Stimulated activated CD4-positive, alpha-beta T cell treated with anti-CD3 and anti-CD28 coated beads, Interleukin-1b, Interleukin-23, amount 100 ng/mL, for 1 hour (primary cell): ENCODE measurements at places on chromosomes 3 and 15.

DNA sequence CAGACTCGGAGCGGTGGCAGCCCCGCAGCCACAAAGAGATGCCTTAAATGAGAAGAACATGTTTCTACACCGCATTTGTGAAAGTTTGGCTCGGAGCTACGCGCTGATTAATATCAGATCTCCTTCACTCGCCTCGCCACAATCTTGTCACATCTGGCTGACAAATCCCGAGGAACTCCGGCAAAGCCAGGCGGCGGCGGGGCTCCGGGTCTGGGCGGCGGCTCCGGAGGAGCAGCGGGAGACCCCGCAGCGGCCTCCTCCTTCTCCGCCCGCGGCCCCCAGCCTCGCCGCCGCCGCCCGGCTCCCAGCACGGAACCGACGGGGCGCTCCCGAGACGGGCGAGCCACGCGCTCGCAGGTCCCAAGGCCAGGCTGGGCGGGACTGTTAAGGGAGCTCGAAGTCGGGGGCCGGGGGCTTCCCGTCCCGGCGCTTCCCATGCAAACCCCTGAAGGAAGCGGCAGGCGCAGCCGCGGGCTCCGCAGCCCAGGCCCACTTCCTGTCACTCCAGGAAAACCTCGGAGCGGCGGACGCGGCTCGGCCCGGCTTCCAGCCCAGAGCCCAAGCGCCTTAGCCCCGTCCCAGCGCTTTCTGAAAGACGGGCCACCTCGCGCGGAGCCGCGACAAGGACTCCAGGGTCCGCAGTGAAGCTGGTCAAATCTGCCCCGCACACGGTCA, 1.2 kb downstream of the BNC1 start:
- DNase-seq = no peak

GRCh38 chr3:27357665-27358258, 11.4 kb downstream of the NEK10 start:
- no peak for DNase-seq

DNA sequence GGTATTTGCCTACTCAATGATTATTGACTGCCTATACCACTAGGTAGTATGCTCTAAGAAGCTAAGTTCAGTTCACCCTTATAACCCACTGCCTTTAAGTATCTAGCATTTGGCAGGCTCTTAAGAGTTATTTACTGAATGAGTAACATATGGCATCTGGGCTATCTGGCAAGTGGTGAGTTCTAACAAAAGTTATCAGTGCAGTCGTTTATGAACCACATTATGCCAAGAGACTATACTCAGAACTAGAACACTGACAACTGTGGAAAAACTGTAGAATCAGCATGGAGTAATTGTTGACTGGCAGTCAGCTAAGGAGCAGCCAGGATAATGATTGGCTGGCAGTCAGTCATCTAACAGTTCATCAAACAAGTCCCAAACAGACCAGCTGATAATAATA, 25.8 kb downstream of the RAF1 start:
- no peak for DNase-seq

DNA sequence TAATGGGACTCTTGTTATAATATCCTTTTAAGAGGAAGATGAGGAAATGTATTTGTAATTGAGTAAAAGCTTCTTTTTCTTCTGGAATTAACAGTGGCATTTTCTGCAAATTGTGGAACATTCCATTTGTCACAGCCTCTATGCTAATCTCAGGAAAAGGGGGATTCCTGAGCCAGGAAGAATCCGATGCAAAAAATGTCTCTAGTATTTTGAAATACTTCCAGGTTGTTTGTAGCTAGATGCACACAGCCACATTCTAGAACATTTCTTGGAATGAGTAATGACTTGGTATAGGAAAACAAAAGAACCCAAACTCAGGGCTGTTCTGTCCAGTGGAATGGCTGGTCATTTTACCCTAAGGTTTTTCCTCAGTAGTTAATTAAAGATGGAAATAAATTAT, 98.5 kb upstream of the SLC2A2 start:
- DNase-seq = no peak

DNA sequence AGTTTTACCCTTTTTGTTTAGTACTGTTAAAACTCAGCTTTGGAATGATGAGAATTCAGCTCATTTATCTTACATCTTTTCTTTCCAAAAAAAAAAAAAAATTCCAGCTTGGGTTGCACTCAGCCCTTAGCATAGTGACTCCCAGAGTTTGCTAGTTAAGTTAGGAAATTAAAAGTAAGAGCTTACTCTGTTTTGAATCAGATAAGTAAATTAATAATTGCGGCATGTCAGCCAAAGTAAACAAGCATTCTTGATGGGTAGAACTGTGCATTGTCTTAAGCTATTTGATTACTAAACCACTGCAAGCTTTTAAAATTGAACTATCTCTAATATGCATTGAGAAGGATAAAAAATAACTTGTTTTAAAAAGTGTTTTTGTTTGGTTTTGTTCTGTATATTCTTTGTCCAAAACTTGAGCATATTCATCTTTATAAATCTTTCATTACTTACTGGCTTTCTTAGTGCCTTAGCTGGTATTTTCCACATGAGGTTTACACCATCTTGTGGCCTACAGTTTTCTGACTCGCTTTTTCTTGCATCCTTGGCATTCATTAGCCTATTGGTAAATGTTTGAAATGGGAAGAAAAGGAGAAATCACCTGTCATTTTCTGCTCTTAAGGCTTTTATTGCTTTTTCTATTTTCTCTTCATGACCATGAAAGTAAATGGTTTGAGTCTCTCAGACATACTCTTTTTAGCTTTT, 107.6 kb downstream of the FILIP1L start:
- no peak for DNase-seq

DNA sequence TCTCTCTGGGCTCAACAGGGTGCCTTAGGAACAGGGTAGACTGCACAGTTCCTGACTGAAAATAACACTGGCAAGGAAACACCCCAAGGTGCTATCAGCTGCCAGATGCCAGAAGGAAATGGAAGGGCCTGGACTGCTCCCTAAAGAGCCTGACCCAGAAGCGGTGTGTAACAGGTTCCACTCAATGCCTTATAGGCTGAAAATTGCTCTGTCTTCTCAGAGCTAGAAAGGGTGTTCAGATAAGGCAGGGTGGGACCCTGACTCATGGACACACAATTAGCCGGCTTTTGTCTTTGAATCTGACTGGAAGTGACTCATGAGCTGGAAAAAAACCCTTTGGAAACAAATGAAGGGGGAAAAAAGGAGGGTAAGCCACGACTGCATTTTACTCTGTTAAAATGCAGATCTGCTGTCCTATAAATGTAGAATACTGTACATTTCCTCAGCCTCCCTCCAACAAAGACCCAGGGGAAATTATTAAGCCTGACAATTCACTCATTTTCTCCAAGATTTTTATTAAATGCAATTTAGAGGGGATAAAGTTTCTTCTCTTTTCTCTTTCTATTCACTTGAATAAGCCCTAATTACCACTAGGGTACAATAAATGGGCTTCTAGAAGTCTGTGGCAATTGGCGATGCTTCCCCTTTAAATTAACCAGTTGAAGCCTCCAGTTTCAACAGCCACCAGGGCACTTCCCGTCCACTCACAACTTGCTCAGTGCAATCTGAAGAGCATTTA, 160.2 kb upstream of the TBL1XR1 start:
- DNase-seq = no peak

DNA sequence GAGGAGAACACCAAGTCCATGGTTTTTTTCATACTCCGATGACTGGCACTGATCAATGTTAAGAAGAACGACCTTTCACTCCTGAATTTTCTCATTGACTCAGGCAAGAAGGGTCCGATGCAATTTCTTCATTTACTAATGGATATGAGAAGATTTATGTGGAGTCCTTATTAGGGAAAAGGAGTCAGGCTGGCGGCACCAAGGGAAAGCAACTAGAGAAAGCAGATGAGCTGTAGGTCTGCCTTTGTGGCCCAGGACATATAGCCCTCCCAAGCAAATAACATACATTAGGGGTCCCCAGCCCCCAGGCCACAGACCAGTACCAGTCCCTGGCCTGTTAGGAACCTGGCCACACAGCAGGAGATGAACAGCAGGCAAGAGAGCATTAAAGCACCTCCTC, 206.8 kb downstream of the KBTBD8 start:
- no peak for DNase-seq
